Activated CD4-positive, alpha-beta memory T cell treated with anti-CD3 and anti-CD28 coated beads, Interleukin-2, amount 10 ng/mL, durations not matched to agents 7 days and 5 days (primary cell): ENCODE measurements at places on chromosomes 3 and 15. TPM values are rescaled to one million over a fixed set of nuclear protein-coding genes. Genes with fewer than 3 reads are reported as not detected.

DNA sequence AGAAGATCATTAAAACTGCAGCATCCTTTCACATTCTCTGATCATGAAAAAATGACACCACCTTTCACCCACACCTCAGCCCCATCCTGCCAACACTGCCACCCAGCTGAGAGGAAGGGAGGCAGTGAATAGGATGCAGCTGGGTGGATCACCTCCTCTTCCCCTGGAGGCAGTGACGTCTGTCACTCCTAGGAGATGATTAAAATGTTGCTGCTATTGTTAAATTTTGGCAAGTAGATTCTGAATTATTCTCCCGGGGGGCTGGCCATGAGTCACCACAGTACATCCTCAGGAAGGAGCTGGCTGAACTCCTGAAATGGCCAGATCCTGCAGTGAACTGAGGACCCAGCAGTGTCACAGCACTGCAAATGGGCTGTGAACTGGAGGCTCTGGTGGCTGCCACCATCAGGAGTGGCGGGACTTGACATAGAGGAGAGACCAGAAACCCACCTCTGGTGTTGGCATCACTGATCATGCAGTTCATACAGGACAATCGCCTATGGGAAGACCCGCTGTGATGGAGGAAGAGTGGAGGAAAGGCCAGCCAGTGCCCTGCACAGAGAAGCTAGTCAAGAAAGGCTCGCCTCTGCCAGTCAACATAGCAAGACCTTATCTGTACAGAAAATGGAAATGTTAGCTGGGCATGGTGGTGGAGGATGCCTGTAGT lies 199.1 kb downstream of the FAM43A start:
- peaks cover 3% of the 10 kb centered on the region for H3K4me1 ChIP-seq
- peaks cover 6% of the 10 kb centered on the region for H3K27me3 ChIP-seq
- H3K27ac ChIP-seq, result no peak overlapping the region
- no peak overlapping the region for H3K4me3 ChIP-seq

GRCh38 chr3:194089357-194090177 lies 46.4 kb upstream of the HES1 start:
- H3K4me1 ChIP-seq, result peaks cover 27% of the 10 kb centered on the region
- H3K27ac ChIP-seq, result peak overlapping the region; percentile 72
- peak; percentile 66 for DNase-seq
- H3K4me3 ChIP-seq, result no peak overlapping the region
- peaks cover 19% of the 10 kb centered on the region for H3K27me3 ChIP-seq

- H3K27me3 ChIP-seq, result no peaks in the 10 kb centered on the region
- peaks cover 75% of the 10 kb centered on the region for H3K36me3 ChIP-seq
- H3K27ac ChIP-seq, result peak overlapping the region; percentile 72
- no peak overlapping the region for H3K4me3 ChIP-seq
Measured at GRCh38 chr15:52378746-52379394, 83.3 kb upstream of the MYO5C start.

DNA sequence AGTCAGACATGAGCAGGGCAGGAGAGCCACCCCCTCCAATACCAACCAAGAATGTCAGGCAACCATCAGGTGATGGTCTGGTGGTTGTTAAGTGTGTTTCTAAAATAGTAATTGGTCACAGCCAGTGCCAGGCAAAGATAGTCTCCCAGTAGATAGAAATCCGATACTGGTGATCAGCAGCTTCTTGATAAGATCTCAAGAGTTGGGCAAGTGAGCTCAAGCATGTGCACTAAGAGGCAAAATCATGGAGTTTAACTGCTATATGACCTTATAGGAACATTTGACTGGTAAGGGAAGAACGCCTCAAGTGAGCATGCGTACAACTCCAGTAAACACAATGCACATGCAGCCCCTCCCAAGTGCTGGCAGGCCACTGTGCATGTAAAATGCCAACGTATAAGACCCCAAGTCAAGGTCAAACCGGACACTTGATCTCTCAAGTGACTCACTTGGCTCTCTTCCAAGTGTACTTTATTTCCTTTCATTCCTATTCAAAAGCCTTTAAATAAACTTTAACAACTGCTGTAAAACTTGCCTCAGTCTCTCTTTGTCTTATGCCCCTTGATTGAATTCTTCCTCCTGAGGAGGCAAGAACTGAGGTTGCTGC lies 36.0 kb upstream of the CBLB start:
- H3K4me1 ChIP-seq, result peaks cover 2% of the 10 kb centered on the region
- DNase-seq, result no peak
- H3K27ac ChIP-seq, result no peak overlapping the region
- no peak overlapping the region for H3K4me3 ChIP-seq
- H3K36me3 ChIP-seq, result peaks cover 3% of the 10 kb centered on the region
- no peaks in the 10 kb centered on the region for H3K27me3 ChIP-seq

ITIH1 gene
- not detected for total RNA-seq

- no peaks in the 10 kb centered on the region for H3K36me3 ChIP-seq
- DNase-seq, result no peak
- H3K4me3 ChIP-seq, result no peak overlapping the region
- H3K4me1 ChIP-seq, result no peaks in the 10 kb centered on the region
- H3K27ac ChIP-seq, result no peak overlapping the region
Measured at GRCh38 chr3:37813403-37813802, 48.3 kb upstream of the CTDSPL start.

NOX5 gene
- total RNA-seq, result not detected
